GM13976 (cell line): ENCODE measurements at places on chromosomes 6 and 20.

DNA sequence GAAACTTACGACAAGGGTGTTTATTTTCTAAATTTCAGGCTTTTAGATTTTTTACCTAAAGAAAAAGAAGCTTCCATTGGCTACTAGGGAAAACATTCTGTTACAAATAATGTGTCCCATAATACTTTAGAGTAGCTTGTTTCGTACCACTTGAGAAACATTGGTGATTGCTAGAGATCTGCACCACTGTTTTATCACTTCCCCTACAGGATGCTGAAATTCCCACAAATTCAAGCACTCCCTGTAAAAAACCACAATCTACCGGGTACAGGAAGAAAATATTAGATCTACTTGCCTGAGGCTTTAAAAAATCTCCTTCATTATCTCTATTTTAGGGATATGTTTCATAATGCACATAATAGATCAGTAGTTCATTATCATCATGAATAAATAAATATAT lies 29.9 kb downstream of the SEL1L2 start:
- DNase-seq: no peak

GRCh38 chr6:40349901-40350746 lies 237.0 kb downstream of the LRFN2 start:
- no peak for DNase-seq

DNA sequence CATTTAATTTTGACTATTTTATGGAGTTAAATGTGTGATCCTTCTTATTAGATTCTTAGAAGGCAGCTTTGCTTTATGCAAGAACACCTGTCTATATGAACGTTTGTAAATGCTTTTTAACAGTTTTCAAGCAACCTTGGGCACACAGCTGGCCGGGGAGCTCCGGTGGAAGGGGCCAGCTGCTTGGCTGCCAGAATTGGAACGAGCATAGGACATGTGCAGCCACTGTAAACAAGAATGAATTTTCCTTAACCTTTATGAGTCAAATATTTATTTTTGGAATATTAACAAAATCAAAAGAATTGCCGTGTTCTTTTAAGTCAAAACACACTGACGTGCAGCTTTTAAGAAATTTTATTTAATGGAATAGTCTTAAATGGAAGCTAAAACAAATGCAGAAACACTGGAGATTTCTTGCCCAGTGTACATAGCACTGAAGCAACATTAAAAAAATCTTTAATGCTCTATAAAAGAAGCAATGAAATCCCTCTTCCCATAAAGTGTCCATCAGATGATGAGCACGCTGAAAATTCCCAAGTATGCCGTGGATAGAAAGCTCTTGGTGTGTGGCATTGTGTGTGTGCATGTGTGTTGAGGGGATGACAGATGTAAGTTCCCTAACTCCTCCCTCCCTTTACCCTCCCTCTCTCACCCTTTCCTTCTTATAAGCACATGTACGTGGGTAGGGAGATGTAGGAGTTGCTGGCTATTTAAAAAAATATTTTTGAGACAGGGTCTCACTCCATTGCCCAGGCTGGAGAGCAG lies 208.9 kb upstream of the EXOC2 start:
- DNase-seq: no peak

- DNase-seq: no peak
These were observed 259.6 kb upstream of the PLN start for GRCh38 chr6:118288355-118289124.

DNA sequence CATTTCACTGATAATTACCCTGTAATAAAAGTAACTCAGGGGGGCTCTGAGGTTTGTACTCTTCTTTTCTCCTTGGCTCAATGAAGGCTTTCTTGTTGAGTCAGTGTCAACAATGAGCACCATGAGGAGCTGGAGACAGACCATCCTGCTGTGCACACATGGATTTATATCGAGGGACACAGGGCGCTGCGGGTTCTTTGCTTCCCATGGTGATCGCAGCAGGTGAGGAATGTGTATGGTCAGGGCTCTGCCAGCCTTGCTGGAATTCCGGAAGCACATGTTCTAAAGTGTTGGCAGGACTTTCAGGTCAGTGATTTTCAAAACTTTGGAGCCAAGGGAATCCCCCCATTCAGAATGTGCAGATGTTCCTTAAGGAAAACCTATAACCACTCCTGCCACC lies 27.1 kb downstream of the SMOC2 start:
- no peak for DNase-seq

- no peak for DNase-seq
These were observed 615.6 kb upstream of the CDH4 start for GRCh38 chr20:60636417-60636816.

- DNase-seq: no peak
These were observed 11.1 kb upstream of the LCA5 start for GRCh38 chr6:79548304-79548703.

DNA sequence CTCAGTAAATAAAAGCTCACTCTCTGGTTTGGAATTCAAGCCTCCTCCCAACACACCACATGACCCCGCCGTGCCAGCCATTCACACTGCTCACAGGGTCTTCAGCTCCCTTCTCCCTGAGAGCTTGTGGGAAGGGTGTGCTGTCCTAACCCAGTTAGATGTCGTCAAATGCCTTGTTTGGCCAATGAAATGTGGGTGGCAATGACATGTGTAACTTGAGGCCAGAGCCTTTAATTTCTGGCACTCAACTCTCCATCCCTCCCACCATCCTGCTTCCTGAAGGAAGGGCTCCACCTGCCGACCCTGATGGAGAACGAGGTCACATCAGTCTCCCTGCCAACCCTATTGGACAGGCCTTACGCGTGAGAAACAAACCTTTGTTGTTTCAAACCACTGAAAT lies 224.5 kb upstream of the AGPAT4 start:
- DNase-seq: no peak

DNA sequence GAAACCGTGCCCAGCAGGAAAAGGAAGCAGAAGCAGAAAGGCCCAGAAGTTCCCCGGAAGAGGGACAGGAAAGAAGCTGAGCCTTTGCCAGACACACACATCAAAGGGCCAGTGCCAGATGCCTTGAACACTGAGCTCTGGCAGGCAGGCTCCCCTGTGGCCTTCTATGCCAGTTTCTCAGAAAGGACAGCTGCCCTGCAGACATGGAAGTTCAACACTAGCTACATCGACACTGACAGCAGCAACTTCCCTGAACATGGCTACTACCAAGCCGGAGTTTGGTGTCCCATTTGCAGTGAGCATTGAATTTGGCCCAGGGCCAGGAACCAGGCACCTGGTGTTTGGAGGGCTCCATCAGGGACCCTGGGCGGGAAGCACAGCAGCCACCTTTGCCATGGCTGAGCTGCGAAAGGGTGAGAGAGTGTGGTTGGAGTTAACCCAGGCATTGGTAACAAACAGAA lies 8.0 kb upstream of the RAET1E start:
- no peak for DNase-seq

GRCh38 chr6:150255840-150256239 lies 113.0 kb upstream of the IYD start:
- no peak for DNase-seq

GRCh38 chr20:57615445-57615811 lies 4.8 kb downstream of the ZBP1 start:
- DNase-seq: no peak

GRCh38 chr20:46192376-46192944 lies 74.3 kb downstream of the CD40 start:
- DNase-seq: no peak

DNA sequence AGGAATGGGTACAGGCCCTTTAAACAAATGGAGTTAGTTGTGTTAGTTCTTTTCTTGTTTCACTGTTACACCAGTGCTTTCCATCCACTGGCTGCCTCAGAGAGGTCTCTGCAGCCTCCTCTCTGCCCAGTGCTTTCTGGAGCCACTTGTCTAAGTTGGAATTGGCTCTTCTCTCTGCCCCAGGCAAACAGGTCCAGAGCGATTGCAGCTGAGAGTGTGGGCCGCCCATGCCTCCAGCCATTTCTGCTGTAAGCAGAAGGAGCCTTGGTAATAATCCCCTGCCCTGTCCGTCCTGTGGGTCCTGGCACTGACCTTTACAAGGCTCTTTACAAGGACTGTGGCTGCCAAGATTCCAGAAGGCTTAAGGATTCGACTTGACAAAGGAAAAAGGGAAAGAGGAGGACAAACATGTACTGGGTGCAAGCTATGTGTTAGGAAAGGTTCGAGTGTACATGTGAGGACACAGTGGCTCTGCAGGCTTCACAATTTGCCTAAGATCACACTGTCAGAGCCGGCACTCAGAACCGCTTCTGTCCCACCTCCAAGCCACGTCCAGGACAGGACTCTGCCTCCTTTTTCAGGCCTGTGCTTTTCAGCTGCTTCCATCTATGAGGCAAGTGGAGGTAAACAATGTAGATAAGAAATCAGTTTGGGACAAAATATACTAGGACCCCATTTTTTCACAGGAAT lies 88.5 kb downstream of the POPDC3 start:
- no peak for DNase-seq

DNA sequence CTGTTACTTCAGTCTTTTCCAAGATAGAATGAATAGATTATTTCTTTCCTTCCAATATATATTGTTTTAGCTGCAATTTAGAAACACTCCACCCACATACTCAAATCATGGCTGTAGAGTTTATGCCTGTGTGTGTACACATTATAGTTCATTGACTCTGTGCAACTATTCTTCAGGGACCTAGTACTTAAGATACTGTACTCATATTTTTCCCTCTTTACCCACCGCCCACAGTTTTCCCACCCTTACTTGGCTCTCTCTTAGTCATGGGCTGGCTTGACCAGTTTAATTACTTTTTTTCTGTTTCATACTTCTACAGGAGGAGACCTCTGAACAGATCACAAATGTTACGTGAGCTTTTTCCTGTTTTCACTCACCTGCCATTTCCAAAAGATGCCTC lies 30.4 kb downstream of the C6orf89 start:
- no peak for DNase-seq

GRCh38 chr6:157139054-157139708 lies 184.1 kb downstream of the TMEM242 start:
- DNase-seq: no peak

DNA sequence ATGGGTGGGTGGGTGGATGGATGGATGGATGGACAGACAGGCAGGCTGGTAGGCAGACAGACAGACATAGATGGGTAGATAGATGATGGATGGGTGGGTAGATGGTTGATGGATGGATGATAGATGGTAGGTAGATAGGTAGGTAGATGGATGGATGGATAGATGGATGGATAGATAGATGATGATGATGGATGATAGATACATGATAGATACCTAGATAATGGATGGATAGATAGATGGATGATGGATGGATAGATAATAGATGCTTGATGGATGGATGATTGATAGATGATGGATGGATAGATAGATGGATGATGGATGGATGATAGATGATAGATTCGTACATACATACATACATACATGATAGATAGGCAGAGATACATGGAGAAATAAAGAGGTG lies 368.1 kb downstream of the CDH4 start:
- no peak for DNase-seq

DNA sequence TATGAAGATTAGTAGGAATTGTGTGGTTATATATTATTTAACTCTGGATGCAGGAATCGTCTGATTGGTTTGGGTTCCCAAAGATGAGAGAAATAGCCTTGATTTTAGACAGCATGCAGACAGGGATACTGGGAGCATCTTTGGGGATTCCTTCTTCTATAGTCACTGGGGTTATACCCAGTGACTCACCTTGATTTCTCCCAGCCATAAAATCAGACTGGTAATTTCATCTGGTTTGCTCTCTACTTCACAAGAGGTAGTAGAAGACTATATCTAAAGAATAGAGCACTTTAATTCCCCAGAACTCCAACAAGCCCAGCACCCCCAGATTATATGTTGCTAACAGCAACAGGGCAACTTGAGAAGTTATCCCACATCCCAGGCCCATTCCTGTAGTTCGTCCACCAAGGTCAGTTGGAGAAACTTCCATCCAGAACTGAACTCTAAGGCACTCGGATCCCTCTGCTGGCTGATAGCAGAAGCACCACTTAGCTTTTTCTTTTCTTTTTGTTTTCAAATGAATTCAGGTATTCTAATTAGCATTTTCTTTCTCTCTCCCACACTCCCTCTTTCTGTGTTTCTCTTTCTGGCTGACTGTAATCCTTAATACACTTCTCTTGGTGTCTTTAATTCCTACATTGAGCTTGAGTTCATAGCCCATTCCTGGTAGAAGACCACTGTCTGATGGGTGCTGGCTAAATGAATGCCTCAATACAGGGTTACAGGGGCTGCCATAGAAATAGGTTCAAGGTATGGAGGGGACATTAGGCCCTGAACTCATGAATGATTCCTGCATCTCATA lies 20.4 kb upstream of the EFHC1 start:
- peak; percentile 48 for DNase-seq

GRCh38 chr6:149129371-149130077 lies 188.0 kb upstream of the TAB2 start:
- no peak for DNase-seq

- DNase-seq: no peak
These were observed 19.0 kb downstream of the TUBB2A start for GRCh38 chr6:3138341-3138740.

DNA sequence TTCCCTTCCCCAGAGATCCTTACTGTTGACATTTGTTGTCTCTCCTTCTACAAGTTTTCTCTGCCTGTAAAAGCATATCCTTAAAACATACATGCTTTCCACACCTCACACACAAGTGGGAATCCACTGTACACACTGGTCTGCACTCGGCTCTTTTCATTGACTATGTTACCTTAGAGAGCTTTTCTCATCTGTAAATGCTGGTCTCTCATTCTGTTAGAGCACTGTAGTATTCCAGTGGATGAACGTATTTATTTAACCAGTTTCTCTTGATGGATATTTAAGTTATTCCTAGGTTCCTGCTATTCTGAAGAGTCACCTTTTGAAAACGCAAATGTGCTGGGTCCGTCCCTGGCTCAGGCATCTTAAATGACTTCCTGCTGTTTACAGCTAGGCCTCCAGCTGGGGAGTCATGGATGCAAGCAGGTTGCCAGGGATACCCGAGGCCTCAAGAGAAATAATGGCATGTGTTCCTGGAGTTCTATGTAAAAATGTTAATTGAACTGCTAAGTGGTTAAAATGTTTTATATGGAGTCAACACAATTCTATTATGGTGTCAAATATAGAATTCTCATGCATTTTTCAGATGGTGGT lies 61.1 kb upstream of the TGM3 start:
- no peak for DNase-seq

DNA sequence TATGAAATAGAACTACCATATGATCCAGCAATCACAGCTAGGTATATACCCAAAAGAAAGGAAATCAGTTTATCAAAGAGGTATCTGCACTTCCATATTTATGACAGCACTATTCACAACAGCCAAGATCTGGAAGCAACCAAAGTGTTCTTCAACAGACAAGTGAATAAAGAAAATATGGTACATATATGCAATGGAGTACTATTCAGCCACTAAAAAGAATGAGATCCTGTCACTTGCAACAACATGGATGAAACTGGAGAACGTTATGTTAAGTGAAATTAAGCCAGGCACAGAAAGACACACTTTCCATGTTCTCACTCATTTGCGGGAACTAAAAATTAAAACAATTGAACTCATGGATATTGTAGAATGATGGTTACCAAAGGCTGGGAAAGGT lies 15.3 kb downstream of the PCNA start:
- no peak for DNase-seq

- DNase-seq: no peak
These were observed 39.2 kb downstream of the SRSF3 start for GRCh38 chr6:36633370-36633769.
